ENCODE measurements at places on chromosomes 11 and 22.

GRCh38 chr11:129625930-129626329 lies 189.7 kb upstream of the TMEM45B start:
- H3K36me3 ChIP-seq = no peaks in the 10 kb centered on the region
- H3K27ac ChIP-seq = no peak overlapping the region
- no peaks in the 10 kb centered on the region for H3K4me1 ChIP-seq
- no peaks in the 10 kb centered on the region for H3K27me3 ChIP-seq
- DNase-seq = no peak

DNA sequence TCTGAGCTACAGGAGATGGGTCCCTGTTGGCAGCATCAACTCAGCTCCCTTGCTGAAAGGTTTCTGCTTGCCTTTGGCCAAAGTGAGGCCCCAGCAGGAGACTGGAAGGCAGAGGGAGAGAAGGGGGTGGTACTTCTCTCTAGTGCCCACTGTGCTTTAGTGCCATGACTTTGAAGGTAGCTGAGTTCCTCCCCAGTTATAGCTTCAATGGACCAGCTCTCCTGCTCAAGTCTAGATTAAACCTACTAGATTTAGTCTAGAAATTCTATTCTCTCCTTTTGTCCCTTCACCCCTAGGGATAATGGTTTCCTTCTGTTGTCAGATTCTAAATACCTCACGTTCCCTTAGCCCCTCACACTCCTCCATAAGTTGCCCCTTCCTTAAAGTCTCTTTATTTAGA lies 119.2 kb downstream of the TIMP3 start:
- H3K4me1 ChIP-seq = no peaks in the 10 kb centered on the region
- H3K27ac ChIP-seq = no peak overlapping the region
- H3K36me3 ChIP-seq = no peaks in the 10 kb centered on the region
- no peaks in the 10 kb centered on the region for H3K27me3 ChIP-seq
- no peak for DNase-seq
- no peak overlapping the region for H3K4me3 ChIP-seq

DNA sequence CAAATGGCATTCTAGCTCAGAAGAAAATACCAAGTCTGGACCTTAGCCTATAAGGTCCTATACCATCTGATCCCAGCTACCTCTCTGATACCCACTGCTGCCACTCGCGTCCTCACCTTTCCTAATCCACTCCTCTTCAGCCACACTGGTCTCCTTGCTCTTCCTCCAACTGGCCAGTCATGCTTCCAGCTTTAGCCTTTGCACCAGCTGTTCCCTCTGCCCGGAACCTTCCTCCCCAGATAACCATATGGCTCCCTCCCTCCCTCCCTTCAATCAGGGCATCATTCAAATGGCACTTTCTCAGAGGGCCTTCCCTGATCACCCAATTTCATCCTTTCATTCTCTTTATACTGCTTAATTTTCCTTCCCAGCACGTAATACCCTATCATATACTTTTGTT lies 67.9 kb downstream of the KCNC1 start:
- H3K4me3 ChIP-seq = no peak overlapping the region
- no peaks in the 10 kb centered on the region for H3K27me3 ChIP-seq
- no peak for DNase-seq
- no peaks in the 10 kb centered on the region for H3K4me1 ChIP-seq
- H3K27ac ChIP-seq = no peak overlapping the region

DNA sequence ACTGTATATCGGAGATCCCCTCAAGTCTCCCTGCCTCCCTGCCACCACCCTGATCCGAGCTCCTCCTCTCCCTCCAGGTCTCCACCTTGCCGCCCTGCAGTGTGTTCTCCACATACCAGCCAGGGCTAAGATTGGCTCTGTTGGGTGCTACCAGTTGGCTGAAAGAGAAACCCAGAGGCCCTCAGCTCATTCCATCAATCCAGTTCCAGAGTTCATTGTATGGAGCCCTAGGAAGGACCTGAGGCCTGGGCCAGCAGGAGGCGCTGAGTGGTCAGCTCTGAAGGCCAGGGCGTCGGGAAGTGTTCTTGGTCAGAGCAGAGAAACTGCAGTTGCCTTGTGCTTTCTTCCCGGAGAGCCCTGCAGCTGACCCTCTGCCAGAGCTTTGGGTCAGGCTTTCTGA lies 2.2 kb upstream of the TOP3B start:
- H3K36me3 ChIP-seq = peaks cover 6% of the 10 kb centered on the region
- DNase-seq = no peak
- H3K4me1 ChIP-seq = peaks cover 2% of the 10 kb centered on the region
- no peak overlapping the region for H3K27ac ChIP-seq
- no peak overlapping the region for H3K4me3 ChIP-seq
- H3K27me3 ChIP-seq = no peaks in the 10 kb centered on the region

Data from Panc1 (cell line).